B cell (primary cell): ENCODE measurements at places on chromosomes 5 and 9.

- peak; percentile 30 for DNase-seq
- peaks cover 5% of the 10 kb centered on the region for H3K4me1 ChIP-seq
- H3K27me3 ChIP-seq, result no peaks in the 10 kb centered on the region
- no peak overlapping the region for H3K27ac ChIP-seq
- no peak overlapping the region for H3K4me3 ChIP-seq
These were observed 170.2 kb upstream of the NR3C1 start for GRCh38 chr5:143573568-143574170.

GRCh38 chr5:142821733-142822487, 51.7 kb downstream of the ARHGAP26 start:
- H3K4me3 ChIP-seq, result no peak overlapping the region
- H3K27ac ChIP-seq, result no peak overlapping the region
- no peaks in the 10 kb centered on the region for H3K36me3 ChIP-seq

DNA sequence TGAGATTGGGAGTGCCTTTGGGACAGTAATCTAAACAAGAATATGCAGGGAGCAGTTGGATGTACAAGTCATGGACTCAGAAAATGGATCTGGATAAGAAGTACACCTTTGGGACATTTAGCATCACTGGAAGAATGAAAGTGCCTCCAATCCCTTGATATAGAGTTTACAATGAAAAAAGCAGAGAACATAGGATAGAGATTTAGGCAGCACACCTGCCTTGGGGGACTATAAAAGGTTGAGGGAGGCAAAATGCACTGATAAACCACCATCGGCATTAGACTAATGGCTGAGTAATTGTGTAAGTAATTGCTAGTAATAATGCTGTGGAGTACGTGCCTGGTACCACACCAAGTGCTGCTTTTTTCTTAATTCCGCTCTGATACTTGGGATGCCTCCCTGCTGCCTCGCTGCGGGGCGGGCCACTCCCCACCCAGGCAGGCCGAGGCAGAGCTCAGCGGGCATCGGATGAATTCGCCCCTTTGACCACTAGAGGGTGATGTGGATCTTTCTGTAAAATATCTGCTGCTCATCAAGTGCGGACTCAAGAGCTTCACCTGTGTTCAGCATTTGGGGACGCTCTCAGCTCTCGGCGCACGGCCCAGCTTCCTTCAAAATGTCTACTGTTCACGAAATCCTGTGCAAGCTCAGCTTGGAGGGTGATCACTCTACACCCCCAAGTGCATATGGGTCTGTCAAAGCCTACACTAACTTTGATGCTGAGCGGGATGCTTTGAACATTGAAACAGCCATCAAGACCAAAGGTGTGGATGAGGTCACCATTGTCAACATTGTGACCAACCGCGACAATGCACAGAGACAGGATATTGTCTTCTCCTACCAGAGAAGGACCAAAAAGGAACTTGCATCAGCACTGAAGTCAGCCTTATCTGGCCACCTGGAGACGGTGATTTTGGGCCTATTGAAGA, 99.9 kb downstream of the ANKRD18B start:
- DNase-seq, result peak; percentile 82
- H3K4me1 ChIP-seq, result no peaks in the 10 kb centered on the region
- no peaks in the 10 kb centered on the region for H3K36me3 ChIP-seq
- peaks cover 3% of the 10 kb centered on the region for H3K27me3 ChIP-seq
- H3K27ac ChIP-seq, result no peak overlapping the region
- H3K4me3 ChIP-seq, result no peak overlapping the region

DNA sequence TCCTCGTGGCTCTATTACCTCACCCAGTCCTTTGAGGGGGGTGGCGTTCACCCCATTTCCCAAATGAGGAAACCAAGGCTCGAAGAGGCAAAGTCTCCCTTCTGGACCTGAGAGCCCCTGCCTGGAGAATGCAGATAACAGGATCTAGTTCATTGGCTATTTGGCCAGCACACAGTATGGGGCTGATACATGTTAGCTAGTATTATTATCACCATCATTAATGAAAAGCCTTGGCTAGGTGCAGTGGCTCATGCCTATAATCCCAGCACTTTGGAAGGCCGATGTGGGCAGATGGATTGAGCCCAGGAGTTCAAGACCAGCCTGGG, 4.3 kb downstream of the SH3GLB2 start:
- peaks cover 2% of the 10 kb centered on the region for H3K36me3 ChIP-seq
- no peak overlapping the region for H3K4me3 ChIP-seq
- H3K4me1 ChIP-seq, result peaks cover 11% of the 10 kb centered on the region
- H3K27ac ChIP-seq, result no peak overlapping the region
- peak; percentile 9 for DNase-seq
- H3K27me3 ChIP-seq, result no peaks in the 10 kb centered on the region

DNA sequence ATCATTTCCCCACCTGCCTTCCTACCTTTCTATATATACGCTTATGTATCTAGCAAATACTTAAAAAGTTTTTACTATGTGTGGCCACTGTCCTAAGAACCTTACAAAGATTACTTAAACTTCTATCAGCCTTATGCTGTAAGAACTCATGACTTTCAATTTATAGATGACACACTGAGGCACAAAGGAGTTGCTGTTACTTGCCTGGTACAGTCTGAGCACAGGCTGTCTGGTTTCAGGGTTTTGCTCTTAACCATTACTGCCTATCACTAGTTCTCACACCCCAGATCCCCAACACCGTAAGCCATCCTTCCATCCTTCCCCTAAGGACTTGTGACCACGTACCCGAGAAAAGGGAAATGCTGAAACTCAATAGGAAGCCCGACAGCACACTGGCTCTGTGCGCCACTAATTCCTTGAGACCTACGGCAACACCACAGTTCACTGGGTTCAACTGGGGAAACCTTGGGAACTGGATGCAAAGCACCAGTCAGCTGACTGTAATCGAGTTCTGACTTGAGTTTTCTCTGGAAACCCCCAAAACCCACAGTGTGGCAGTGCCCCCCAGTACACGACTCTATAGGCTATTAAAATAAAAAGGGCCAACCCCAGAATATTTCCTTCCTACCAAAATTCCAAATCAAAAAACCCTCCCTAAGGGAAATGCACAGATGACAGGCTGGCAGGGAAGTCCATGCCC, 56.0 kb downstream of the AUH start:
- H3K4me3 ChIP-seq, result no peak overlapping the region
- H3K4me1 ChIP-seq, result no peaks in the 10 kb centered on the region
- H3K27me3 ChIP-seq, result no peaks in the 10 kb centered on the region
- H3K27ac ChIP-seq, result no peak overlapping the region
- H3K36me3 ChIP-seq, result no peaks in the 10 kb centered on the region
- DNase-seq, result no peak

DNA sequence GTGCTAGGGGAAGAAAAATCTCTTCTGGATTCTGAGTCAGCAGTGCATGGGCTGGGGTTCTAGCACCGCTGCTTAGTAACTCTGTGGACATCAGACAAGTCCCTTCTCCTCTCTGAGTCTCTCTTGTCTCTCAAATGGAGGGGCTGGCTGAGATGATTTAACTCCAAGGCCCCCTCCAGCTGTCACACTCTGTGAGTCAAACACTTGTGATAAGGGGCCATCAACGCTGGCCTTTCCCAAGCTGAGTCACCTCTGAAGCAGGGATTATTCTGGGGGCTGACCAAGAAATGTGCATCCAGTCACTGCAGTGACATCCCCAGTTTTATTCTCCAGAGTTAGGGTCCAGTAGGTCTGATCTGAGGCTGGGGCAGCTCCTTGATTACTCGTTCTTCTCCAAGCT, 110.4 kb upstream of the ZNF462 start:
- no peak overlapping the region for H3K4me3 ChIP-seq
- no peak for DNase-seq
- peaks cover 10% of the 10 kb centered on the region for H3K4me1 ChIP-seq
- H3K27me3 ChIP-seq, result no peaks in the 10 kb centered on the region
- no peaks in the 10 kb centered on the region for H3K36me3 ChIP-seq

- H3K36me3 ChIP-seq, result no peaks in the 10 kb centered on the region
- H3K27ac ChIP-seq, result no peak overlapping the region
- no peaks in the 10 kb centered on the region for H3K27me3 ChIP-seq
- H3K4me3 ChIP-seq, result no peak overlapping the region
These were observed 10.7 kb upstream of the FAM193B start for GRCh38 chr5:177565046-177565445.

DNA sequence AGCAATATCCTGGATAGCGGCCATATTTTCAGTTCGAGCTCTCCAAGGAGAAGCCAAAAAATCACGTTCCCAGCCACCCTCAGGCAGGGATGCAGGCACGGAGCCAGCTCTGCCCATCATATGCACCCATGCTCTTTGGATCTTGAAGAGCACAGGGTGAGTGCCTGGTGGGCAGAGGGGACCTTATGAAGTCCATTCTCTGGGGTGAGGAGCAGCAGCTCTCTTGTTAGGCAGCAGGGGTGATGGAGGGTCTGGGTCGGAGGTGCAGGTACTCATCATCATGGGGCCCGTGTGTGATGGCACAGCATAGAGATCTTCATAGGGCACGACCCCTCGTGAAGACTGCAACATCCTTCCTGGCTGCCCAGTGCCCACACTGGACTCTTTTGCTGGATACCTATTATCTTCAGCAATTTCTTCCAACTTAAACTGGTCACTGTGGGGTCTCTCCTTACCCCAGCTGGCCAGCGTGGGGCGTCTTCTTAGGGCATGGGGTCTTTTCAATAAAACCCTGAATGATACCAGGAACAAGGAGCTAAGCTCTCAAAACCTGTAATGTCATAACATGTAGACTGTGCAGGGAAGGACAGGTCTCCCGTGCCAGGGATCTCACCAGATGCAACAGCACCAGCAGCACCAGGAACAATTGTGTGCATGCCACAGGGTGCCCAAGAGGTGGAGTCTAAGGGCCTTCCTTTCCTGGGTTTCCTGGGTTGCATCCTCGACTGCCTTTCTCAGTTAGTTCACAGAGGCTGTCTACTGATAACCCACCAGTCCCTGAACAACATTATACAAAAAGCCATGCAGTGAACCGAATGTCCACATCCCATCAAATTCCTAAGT, 165.0 kb downstream of the TENT4A start:
- no peak overlapping the region for H3K27ac ChIP-seq
- H3K4me1 ChIP-seq, result no peaks in the 10 kb centered on the region
- H3K36me3 ChIP-seq, result no peaks in the 10 kb centered on the region

GRCh38 chr5:10789726-10790125, 28.7 kb upstream of the DAP start:
- no peaks in the 10 kb centered on the region for H3K36me3 ChIP-seq
- no peaks in the 10 kb centered on the region for H3K27me3 ChIP-seq
- no peak overlapping the region for H3K27ac ChIP-seq
- H3K4me3 ChIP-seq, result no peak overlapping the region
- H3K4me1 ChIP-seq, result no peaks in the 10 kb centered on the region
